ENCODE measurements at places on chromosomes 5 and 9. TPM values are rescaled to one million over a fixed set of nuclear protein-coding genes. Genes with fewer than 3 reads are reported as not detected.

DNA sequence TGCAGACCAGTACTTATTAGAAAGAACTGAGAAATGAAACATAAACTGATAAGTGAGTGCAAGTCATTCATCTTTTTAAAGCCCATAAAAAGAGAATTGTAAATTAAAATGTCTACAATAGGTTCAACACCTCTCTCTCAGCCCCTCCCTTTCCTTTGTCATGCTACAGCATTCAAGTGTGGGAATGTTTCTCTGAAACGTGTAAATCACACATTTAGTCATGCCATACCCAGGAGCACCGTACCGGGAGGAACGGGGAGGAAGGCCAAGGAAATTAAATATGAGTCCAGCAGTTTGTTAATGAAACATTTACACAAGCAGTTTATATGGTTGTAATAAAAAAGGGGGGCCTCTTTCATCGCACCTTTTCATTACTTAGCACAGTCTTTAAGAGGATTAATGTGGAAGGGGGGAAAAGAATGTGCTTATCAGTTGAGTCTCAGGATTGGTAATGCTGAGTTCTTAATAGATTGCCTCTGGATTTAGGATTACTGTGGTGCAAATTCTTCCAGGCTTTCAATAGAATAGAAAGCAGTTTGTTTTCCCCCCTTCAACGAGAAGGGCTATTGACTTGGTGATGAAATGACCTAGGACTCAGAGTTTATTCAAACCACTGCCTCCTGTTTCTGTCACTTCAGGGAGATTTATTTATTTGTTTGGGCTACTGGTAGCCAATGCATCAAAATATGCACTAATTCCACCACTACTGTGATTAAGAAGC lies 176.0 kb upstream of the ZNF608 start:
- no peak for DNase-seq
- no peak overlapping the region for H3K27ac ChIP-seq
- H3K27me3 ChIP-seq = no peaks in the 10 kb centered on the region
- no peaks in the 10 kb centered on the region for H3K36me3 ChIP-seq

DNA sequence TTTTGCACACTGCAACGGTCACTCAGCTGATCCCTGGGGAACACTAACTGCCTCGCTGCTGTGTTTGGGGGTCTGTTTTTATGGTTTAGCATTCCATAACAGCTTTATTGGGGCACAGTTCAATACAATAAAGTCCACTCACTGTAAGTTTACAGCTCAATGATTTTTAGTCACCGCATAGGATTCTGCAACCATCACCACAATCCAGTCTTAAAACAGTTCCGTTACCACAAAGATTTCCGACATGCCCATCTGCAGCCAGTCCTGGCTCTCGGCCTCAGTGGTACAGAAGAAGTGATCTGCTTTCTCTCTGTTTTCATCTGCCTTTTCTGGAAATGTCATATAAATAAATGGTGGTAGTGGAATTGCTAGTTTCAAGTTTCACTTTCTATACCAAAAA lies 23.6 kb downstream of the OR2V2 start:
- H3K36me3 ChIP-seq = no peaks in the 10 kb centered on the region
- peaks cover 47% of the 10 kb centered on the region for H3K4me1 ChIP-seq
- DNase-seq = no peak
- H3K27ac ChIP-seq = no peak overlapping the region

Gene CCDC112
- total RNA-seq = 5.3 TPM

Gene NMUR2
- total RNA-seq = not detected

Gene SCGB3A2
- not detected for total RNA-seq

DNA sequence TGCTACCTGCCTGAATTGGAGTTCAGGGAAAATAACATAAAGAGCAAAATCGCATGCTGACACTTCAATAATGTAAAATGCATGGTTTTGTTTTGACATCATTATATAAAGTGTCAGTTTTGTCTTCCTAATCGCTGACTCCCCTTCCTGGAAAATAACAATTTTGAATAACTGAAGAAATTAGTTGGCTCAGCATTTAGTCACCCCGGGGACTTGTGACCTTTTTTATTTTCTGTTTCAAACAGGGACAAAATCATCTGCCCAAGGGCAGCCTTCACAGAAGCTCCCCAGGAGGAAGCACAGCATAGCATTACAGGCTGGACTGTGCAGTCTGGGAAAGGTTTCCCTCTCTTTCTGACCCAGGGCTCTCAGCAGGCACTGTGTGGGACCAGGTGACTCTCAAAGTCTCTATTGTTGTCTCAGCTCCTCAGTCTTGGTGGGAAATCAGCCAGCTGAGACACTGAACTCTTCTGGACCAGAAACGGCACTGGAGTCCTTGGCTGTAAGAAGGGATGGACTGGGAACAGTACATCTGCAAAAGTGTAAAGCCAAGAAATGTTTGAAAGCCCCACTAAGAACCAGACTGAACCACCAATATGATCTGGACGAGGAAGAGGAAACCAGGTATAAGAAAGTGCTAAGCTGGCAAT lies 671.3 kb upstream of the KLF4 start:
- no peak overlapping the region for H3K4me3 ChIP-seq
- H3K27me3 ChIP-seq = peaks cover 11% of the 10 kb centered on the region
- H3K4me1 ChIP-seq = no peaks in the 10 kb centered on the region

GRCh38 chr5:67240846-67241245 lies 44.2 kb upstream of the CD180 start:
- H3K27me3 ChIP-seq = no peaks in the 10 kb centered on the region
- no peaks in the 10 kb centered on the region for H3K36me3 ChIP-seq
- no peak for DNase-seq
- H3K4me3 ChIP-seq = no peak overlapping the region
- peaks cover 2% of the 10 kb centered on the region for H3K4me1 ChIP-seq
- H3K27ac ChIP-seq = no peak overlapping the region

- H3K27me3 ChIP-seq = no peaks in the 10 kb centered on the region
- no peak overlapping the region for H3K27ac ChIP-seq
- no peak overlapping the region for H3K4me3 ChIP-seq
- H3K36me3 ChIP-seq = no peaks in the 10 kb centered on the region
- no peaks in the 10 kb centered on the region for H3K4me1 ChIP-seq
Measured at GRCh38 chr5:165127941-165128340, 1622.5 kb downstream of the MAT2B start.

Gene SEMA5A
- total RNA-seq = not detected

DNA sequence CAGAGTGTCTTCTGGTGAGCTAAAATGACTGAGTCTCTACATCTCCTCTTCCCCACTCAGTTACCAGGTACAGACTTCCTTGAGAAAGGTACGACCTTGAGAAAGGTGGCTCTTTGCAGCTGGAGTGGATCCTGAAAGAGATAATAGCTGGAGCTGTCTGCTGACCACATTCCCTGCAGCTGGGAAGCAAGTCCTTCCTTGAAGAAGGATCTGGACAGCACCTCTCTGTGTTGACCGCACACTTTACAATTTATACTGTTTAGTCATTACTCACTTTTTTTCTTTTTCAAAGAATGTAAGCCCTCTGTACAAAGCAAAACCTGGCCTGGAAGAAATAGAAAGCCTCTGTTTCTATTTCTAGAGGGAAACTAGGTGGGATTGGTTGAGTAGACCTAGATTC lies 148.8 kb downstream of the MACIR start:
- no peak overlapping the region for H3K27ac ChIP-seq
- H3K4me1 ChIP-seq = no peaks in the 10 kb centered on the region
- no peak overlapping the region for H3K4me3 ChIP-seq
- H3K27me3 ChIP-seq = peaks cover 2% of the 10 kb centered on the region
- no peaks in the 10 kb centered on the region for H3K36me3 ChIP-seq

- H3K27ac ChIP-seq = no peak overlapping the region
- H3K36me3 ChIP-seq = no peaks in the 10 kb centered on the region
- no peak overlapping the region for H3K4me3 ChIP-seq
- no peak for DNase-seq
Measured at GRCh38 chr5:175599210-175599609, 58.7 kb upstream of the HRH2 start.

GRCh38 chr9:32906213-32906612 lies 95.2 kb downstream of the APTX start:
- no peak overlapping the region for H3K27ac ChIP-seq
- H3K4me3 ChIP-seq = no peak overlapping the region
- H3K36me3 ChIP-seq = no peaks in the 10 kb centered on the region
- H3K4me1 ChIP-seq = peaks cover 10% of the 10 kb centered on the region
- no peak for DNase-seq

DNA sequence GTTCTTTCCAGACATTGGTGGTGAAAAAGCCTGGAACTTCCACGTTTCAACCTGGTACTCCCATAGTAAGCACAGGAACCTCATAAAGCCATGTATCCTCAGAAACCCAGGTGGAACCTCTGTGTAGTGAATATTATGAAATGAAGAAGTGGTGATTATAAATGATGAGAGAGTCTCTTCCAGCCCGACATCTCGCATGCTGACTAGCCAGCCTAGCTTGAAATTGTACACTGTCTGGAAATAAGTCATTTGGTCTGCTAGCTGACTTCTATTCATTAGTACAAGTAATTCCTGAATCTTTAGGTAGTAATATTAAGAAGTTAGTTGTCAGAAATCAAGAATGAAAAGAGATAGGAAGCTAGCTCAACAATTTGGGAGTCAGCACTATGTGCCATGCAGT lies 203.3 kb downstream of the CWC27 start:
- H3K4me1 ChIP-seq = no peaks in the 10 kb centered on the region
- no peak overlapping the region for H3K4me3 ChIP-seq
- H3K27me3 ChIP-seq = no peaks in the 10 kb centered on the region
- H3K36me3 ChIP-seq = peaks cover 25% of the 10 kb centered on the region
- DNase-seq = no peak

Gene SSNA1
- 71.9 TPM for total RNA-seq

Gene PCDHA11
- total RNA-seq = not detected

Measured in activated B cell treated with CpG ODN at 0.5 μM for 24 hours (primary cell).